ENCODE measurements at places on chromosomes 16 and 17.

GRCh38 chr17:30244853-30245385, 9.4 kb upstream of the SLC6A4 start:
- DNase-seq, result no peak

- no peak for DNase-seq
These were observed 1.2 kb downstream of the THAP11 start for GRCh38 chr16:67843343-67843765.

DNA sequence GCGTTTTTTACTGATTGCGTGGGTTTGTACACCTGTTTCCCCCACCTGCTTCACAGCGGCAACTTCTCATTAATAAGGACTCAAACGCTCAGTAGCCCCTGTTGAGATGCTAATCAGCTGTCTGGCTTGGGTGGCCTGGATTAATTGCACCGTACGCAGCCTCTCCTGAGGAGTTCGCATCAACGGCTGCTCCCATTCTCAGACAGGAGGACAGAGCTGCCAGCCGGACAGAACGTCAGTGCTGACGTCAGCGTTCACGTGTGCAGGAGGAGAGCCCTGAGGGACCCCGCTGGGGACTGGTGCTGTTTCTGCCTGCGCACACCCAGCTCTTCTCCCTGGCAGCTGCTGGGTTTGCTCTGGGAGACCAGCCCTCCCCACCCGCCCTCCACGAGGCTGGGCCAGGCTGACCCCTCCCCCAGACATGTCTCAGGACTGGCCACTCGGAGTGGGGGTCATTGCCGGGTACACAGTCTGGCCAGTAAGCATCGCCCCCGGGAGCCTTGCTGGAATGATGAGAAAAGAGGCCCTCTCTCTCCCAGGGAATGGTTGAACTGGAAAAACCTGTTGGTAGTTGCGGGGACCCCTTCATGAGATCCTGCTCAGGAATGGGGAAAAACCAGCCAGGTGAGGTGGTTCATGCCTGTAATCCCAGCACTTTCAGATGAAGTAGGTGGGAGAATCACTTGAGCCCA, 5.7 kb upstream of the BANP start:
- DNase-seq, result no peak

DNA sequence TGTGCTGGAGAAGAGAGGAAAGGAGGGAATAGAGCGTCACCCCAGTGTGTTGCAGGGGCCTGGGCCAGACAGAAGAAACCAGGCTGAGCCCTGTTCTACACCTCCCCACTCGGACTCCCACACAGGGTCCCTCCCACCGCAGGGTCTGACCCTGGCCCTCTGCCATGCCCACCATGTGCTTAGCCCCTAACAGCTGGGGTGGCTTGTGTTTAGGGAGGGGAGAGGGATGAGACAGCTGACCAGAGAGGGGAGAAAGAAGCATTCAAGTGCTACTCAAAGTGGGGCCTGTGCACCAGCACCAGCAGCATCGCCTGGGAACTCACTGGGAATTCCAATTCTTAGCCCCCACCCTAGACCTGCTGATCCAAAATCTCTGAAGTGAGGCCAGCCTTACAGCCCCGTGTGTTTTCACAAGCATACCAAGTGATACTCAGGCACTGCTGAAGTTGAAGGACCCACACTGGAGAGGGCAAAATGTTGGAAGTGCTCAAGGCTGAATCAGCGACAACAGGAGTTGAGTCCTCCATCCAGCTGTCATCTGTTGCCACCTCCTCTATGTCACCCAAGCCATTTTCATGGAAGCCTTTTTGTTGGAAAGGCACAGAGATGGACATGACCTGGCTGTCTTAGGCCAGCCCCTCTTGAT, 47.0 kb downstream of the FZD2 start:
- DNase-seq, result no peak

DNA sequence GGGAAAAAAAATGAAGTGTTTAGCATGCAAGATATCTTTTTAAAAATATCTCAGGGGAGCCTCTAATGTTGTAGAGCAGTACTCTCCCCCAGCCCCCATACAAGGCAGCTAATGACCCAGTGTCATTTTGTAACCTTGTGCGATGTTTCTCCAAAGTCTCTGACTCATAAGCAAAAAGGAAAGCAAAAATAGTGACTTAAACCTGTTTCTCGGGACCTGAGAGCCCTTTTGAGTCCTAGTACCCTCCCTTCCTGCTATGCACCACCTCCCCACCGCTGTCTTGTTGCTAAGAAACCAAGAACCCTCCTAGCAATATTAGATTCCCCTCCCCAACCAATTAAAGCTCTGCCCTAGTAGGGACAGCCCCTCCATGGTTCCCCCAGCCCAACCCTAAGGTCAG, 2.8 kb downstream of the MYCBPAP start:
- no peak for DNase-seq

DNA sequence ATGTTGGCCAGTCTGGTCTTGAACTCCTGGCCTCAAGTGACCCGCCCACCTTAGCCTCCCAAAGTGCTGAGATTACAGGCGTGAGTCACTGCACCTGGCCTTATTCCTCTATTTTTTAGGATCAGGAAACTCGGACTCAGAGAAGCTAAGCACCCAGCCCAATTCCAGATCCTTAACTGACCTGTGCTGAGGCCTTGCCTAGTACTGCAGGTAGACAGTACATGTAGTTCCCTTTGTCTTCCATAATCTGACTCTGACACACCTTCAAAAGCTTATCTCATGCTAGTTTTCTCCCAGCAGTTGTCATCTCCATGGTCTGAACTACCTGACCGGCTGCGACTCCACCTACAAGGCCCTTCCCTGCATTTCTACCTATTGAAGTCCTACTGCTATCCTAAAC, 65.7 kb upstream of the AXIN2 start:
- DNase-seq, result no peak

DNA sequence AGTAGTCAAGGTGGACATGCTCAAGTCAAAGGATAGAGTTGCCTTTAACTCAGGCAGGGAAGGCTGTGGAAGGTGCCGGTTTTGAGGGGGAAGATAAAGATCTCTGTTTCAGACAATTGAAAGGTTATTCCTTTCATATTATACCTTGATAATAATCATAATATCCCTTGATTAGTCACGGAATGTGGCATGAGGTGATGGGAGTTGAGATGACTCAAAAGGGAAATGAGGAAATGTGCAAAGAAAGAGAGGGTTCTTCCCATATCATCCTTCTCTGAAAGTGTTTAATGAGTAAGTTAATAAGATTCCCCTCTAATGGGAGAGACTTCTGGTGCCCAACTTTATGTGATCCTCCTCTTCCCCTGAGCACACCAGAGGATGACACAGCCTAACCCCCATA, 43.1 kb upstream of the HS3ST2 start:
- DNase-seq, result no peak

DNA sequence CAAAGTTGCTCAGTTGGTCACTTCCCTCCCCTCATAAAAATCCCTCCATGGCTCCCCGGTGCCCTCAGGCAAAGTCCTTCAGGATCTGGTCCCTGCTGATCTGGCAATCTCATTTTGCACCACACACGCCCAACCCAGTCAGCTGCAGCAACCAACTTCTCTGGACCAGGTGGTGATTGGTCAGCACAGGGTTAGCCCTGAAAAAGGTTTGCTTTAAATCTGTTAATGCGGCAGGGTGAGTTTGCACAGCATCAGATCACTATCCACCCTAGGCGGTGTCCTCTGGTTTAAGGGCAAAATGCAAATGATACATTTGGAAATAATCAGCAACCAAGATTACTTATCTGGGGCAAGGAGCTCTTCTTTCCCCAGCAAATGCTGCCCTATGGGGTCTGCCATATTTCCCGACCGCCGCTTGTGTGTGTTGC, 42.9 kb upstream of the TNRC6C start:
- DNase-seq, result no peak

GRCh38 chr17:27975146-27976011, 67.1 kb upstream of the NLK start:
- no peak for DNase-seq

GRCh38 chr17:56629531-56630075, 36.1 kb downstream of the NOG start:
- no peak for DNase-seq

- DNase-seq, result no peak
These were observed 86.6 kb downstream of the C16orf95 start for GRCh38 chr16:87230571-87230970.

DNA sequence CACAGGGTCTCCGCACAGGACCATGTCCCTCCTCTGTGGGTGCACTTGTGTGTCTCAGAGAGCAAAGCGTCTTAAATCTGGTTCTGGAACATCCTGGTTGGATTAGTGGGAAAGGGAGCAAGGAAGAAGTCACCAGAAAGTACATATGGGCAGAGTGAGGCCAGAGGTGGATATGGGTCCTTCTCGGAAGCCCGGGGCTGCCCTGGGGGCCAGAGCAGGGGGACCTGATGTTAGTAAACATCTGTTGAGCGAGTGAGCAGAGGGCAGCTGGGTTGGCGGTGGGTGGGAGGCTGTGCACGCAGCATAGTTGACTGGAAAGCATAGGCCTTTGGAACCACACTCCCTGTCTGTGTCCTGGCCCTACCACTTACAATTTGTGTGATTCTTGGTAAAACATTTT, 22.7 kb downstream of the UNC13D start:
- DNase-seq, result no peak

DNA sequence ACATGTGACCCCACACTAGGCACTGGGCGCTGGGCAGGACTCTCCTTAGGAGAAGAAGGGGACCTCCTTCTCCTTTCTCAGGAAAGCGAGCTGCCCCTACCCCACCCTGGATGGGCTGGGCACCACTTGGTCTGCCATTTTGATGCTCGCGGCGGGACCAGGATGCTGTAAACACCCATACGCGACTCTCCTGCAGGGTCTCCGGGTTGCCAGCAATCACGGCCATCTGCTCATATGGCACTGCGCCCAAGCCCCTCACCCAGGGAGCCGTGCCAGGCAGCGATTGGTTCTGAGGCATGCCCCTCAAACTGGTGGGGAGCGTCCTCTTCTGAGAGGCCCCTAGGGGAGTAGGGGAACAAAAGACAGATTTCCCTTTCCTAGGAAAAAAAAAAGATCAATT, 99.0 kb downstream of the C16orf78 start:
- no peak for DNase-seq

DNA sequence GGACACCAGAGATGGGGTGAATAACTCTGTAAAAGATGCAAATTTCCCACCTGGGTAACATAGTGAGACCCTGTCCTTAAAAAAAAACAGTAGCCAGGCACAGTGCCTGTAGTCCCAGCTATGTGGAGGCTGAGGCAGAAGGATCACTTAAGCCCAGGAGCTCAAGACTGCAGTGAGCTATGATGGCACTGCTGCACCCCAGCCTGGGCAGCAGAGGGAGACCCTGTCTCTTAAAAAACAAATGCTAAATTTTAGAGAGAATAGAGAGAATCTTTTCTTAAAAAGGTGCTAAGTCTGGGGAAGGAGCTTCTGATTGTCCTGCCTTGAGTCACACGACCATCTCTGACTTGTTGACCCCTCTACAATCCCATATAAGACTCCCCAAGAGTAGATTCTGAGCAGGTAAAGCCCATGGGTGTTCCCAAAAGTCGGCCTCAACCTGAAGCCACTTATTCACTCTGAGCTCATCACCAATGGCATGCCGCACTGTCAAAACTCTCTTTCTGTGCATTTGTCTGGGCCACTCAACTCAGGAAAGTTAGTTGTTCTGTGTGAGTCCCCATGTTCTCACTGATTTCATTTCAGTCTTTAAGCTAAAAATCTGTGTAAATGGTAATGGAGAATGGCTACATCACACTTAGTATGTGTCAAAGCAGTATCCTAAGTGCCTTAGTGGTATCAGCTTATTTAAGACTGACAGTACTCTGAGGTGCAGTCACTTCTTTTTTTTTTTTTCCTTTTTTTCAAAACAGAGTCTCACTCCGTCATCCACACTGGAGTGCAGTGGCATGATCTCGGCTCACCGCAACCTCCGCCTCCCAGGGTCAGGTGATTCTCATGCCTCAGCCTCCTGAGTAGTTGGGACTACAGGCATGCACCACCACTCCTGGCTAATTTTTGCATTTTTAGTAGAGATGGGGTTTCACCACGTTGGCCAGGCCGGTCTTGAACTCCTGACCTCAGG, 41.6 kb downstream of the PRKCB start:
- DNase-seq, result no peak

DNA sequence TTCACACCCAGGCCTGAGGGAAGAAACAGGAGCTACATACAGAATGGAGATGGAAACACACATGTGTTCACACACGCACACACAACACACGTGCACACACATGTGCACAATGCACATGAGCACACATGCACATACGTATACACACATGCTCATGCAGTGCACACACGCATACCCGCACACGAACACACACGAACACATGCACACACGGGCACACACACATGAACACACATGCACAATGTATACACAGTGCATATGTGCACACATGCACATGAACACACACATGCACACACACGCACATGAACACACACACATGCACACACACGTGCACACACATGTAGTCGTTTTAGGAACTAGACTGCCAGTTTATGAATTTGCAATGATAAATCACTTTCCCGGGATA, 49.3 kb upstream of the CDR2 start:
- no peak for DNase-seq

- DNase-seq, result no peak
These were observed 23.3 kb downstream of the SHISA6 start for GRCh38 chr17:11264183-11264871.

DNA sequence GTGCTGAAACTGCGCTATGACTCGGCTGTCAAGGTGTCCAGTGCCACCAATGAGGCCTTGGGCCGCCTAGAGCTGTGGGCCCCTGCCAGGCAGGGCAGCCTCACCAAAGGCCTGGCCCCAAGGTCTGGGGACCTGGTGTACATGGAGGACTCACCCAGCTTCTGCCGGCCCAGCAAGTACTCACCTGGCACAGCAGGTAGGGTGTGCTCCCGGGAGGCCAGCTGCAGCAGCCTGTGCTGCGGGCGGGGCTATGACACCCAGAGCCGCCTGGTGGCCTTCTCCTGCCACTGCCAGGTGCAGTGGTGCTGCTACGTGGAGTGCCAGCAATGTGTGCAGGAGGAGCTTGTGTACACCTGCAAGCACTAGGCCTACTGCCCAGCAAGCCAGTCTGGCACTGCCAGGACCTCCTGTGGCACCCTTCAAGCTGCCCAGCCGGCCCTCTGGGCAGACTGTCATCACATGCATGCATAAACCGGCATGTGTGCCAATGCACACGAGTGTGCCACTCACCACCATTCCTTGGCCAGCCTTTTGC, 25.0 kb downstream of the WNT9B start:
- DNase-seq, result no peak

GRCh38 chr17:66371561-66371960, 69.1 kb downstream of the PRKCA start:
- DNase-seq, result no peak

- no peak for DNase-seq
These were observed 4.5 kb downstream of the FBXL19 start for GRCh38 chr16:30927789-30928378.

DNA sequence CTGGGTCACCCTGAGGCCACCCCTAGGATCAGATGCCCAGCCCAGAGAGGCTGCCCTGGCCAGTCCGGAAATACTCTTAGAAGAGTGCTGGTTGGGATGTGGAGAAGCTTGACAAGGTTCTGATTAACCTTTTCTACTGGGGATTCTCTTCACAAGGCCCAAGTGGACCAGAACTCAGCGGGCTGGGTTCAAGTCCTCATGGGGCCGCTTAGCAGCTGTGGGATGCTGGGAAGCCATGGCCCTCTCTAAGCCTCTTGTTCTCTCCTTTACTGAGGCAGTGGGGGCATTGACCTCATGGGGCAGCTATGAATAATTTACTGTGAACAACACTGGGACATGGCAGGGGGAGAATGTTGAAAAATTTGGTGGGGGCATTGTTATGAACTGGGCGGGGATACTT, 92.8 kb downstream of the CYLD start:
- no peak for DNase-seq
